ENCODE measurements at places on chromosomes 11 and 22. TPM values are rescaled to one million over a fixed set of nuclear protein-coding genes. Genes with fewer than 3 reads are reported as not detected.

- no peak for DNase-seq
Measured at GRCh38 chr11:94802501-94802900, 34.3 kb downstream of the AMOTL1 start.

PATE4 gene
- total RNA-seq, result not detected

DNA sequence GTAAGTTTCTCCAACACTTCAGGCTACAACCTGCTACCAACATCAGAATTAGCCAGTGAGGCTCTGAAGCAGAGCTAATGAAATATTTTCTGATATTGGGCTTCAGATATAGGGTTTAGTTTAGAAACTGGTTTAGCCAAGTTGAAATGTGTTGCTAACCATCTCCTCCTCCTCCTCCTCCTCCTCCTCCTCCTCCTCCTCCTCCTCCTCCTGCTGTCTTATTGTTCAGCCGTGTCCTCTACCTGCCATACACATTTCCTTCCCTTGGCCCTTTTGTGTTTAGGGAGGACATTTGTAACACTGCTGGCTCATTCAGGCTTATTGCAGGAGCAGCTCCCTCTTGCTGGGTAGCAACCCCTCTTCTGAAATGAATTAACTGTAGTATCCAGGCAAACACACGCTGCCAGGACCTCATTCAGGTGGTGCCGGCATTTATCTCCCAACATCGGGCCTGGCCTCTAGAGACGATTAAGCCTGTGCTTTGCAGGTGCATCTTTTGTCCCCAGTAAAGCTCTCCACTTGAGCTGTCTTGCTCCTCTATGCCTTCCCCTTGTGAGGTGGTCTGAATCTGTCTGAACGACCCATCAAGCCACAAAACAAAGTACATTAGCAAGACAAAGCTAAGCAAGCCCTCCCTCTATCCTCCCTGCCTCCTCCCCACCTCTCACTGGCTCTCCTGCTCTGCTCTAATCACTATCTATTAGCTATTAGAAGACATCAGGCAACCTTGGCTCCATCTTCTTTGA, 82.9 kb downstream of the KCNJ1 start:
- DNase-seq, result no peak

- no peak for DNase-seq
Measured at GRCh38 chr22:44348971-44349560, 36.3 kb upstream of the SHISAL1 start.

RHOD gene
- total RNA-seq, result 25.8 TPM

- peak; percentile 85 for DNase-seq
Measured at GRCh38 chr22:24894998-24895397, 51.5 kb downstream of the LHFPL7 start.

- DNase-seq, result no peak
Measured at GRCh38 chr11:2747248-2748027, 47.6 kb upstream of the KCNQ1OT1 start.

DNA sequence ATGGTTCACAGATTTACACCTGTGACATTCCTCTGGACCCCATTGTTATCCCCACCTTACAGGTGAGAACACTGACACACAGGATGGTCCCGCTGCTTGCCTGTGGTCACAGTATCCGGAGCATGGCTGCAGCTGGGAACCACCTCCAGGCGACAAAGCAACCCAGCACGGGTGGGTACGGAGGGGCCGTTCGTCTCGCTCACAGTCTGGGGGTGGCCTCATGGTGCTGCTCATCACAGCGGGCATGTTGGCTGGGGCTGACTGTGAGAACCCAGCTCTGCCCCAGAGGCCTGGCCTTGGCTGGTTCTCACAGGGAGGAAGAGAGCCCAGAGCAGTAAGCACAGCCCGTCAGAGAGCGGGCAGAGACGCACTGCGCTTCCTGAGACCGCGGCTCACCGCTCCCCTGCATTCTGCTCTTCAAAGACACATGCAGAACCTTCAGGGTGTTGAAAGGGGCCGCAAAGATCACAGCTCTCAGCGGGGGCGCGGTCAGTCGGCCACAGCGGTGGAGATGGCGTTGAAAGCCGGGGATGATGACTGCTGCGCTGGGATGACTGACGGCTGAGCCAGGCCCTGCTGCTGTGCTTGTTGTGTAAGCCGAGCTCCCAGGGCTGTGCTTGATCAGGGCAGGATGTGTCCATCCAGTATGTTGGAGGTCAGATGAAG, 423.0 kb downstream of the BRD1 start:
- DNase-seq, result peak; percentile 36

DNA sequence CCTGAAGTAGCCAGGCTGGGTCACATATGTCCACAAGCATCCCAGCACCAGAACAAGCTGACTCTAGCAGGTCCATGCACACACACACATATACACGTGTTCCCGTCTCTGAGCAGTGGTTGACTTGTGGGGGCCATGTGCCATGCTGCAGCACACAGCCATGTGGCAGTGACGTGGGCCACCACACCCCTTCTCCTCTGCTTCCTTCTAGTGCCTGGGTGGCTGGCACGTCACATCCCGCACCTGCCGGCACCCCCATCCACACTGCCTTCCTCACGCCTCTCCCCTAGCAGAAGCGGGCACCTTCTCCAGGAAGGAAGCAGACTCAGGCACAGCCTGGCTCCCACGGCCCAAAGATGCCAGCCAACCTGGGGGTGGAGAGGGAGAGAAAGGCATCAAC, 9.5 kb downstream of the SYT7 start:
- DNase-seq, result no peak

- DNase-seq, result no peak
Measured at GRCh38 chr11:106076171-106076918, 802 bp downstream of the KBTBD3 start.
